Activated CD8-positive, alpha-beta T cell treated with anti-CD3 and anti-CD28 coated beads, Interleukin-2, amount 10 ng/mL, durations not matched to agents 7 days and 5 days (primary cell): ENCODE measurements at places on chromosomes 7 and 10. TPM values are rescaled to one million over a fixed set of nuclear protein-coding genes. Genes with fewer than 3 reads are reported as not detected.

Gene SP8
- total RNA-seq = not detected

- H3K4me1 ChIP-seq = peaks cover 8% of the 10 kb centered on the region
- DNase-seq = no peak
- H3K27me3 ChIP-seq = no peaks in the 10 kb centered on the region
- H3K4me3 ChIP-seq = no peak overlapping the region
- no peak overlapping the region for H3K27ac ChIP-seq
Observed at GRCh38 chr7:106568680-106569499, 92.1 kb downstream of the CCDC71L start.

GRCh38 chr7:47709051-47709450 lies 127.1 kb upstream of the TNS3 start:
- H3K4me1 ChIP-seq = no peaks in the 10 kb centered on the region
- no peak overlapping the region for H3K27ac ChIP-seq
- no peaks in the 10 kb centered on the region for H3K27me3 ChIP-seq
- H3K36me3 ChIP-seq = no peaks in the 10 kb centered on the region
- no peak for DNase-seq
- no peak overlapping the region for H3K4me3 ChIP-seq

Gene MKX
- not detected for total RNA-seq

DNA sequence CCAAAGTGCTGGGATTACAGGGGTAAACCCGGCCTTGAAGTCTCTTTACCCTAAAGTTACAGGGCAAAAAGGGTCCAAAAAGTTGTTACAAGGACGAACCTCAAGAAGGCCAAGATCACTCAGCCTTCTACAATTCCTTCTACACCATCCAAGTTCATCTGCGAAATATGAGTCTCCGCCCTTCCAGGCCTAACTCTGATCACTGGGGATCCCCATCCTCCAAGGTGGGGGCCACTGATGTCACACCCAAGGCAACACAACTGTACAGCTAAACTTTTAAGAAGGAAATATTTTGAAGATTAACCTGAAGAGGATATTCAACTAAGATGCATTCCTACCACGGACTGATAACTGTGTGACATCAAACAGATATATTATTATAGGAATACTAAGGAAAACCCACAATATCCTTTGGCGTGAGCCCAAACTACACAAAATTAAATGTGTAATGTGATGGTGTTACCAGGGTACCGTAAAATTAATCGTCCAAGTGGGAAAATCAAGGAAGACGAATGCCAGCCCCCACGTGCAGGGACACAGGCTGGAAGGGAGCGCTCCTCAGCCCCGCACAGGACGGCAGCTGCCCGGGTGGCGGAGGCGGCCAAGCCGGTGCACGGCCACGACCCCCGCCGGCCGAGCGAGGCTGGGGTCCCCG lies 1.0 kb downstream of the PAXIP1 start:
- peaks cover 30% of the 10 kb centered on the region for H3K36me3 ChIP-seq
- no peaks in the 10 kb centered on the region for H3K27me3 ChIP-seq
- peaks cover 11% of the 10 kb centered on the region for H3K4me1 ChIP-seq
- H3K4me3 ChIP-seq = no peak overlapping the region
- H3K27ac ChIP-seq = no peak overlapping the region
- DNase-seq = no peak
